Inflammatory macrophage (primary cell): ENCODE measurements at places on chromosomes 2 and 18.

DNA sequence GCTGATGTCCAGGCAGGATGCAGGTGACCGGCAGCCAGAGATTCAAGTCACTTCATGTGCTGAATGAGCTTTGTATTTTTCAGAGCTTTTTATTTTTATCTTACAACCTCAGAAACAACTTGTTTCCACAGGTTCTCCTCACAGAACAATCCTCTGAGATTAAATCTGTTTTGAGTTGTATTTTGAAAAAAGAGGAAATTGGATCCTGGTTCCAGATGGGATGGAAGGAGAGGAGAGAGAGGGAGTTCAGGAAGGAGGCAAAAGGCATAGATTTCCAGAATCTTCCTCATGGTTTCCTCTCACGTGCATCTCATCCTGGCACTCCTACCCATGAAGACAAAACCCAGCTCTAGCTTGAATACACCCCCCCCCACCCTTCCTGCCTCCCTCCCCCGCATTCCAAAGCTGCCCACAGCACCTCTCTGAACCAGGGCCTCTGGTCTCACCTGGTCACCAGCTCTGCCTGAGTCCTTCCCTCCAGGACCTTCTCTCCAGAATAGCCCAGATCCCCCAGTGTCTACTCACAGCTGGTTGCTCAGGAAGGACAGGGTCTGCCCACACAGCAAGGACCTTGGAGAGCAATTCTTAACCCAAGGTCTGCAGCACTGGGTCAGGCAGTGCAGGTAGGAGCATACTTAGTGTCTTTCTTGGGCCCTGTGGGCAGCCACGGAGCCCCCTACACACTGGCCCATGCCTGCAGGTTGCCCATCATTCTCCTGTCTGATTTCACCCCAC, 104.7 kb downstream of the ZFP36L2 start:
- DNase-seq = no peak

DNA sequence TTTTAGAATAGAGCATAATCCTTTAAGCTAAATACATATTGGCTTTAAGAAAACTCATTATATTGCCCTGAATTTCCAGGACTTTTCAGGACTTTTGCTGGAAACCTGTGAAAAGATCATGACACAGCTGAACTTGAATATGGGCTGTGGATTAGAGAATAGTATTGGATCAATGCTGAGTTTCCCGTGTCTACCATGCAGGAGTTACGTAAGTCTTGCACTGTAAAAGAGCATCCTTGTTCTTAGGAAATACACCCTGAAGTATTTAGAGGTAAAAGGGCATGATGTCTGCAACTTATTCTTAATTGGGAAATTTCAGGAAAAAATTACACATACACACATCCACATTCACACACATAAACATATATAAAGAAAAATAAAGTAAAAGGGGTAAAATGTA, 82.1 kb downstream of the ZFP36L2 start:
- peak; percentile 70 for DNase-seq

GRCh38 chr2:217398860-217399259, 539.0 kb upstream of the TNP1 start:
- DNase-seq = peak; percentile 82

GRCh38 chr2:127187081-127187775, 32.9 kb downstream of the CYP27C1 start:
- no peak for DNase-seq

- DNase-seq = no peak
Measured at GRCh38 chr2:46862514-46862913, 53.1 kb downstream of the MCFD2 start.

GRCh38 chr2:180208841-180209240, 201.7 kb upstream of the CWC22 start:
- DNase-seq = no peak

GRCh38 chr2:75310876-75311275, 111.6 kb upstream of the TACR1 start:
- no peak for DNase-seq

GRCh38 chr2:105857076-105857740, 112.5 kb downstream of the NCK2 start:
- DNase-seq = no peak

GRCh38 chr2:15222856-15223255, 338.3 kb downstream of the NBAS start:
- DNase-seq = no peak

GRCh38 chr2:210169516-210170195, 1.6 kb downstream of the KANSL1L start:
- DNase-seq = peak; percentile 86

DNA sequence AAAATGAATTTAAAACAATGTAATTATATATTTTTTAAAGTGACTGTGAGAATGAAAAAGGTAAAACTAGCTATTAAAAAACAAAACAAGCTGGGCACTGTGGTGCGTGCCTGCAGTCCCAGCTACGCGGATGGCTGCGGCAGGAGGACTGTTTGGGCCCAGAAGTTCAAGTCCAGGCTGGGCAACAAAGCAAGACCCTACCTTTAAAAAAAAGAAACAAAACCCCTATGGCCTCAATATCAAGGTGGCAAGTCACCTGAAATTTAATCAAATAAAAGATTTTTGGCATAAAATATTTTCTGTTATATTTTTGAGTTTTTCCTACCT, 46.9 kb upstream of the STRN start:
- no peak for DNase-seq

GRCh38 chr2:218734190-218734975, 23.7 kb downstream of the TTLL4 start:
- peak; percentile 32 for DNase-seq

- DNase-seq = no peak
Measured at GRCh38 chr2:176189681-176190641, 1.5 kb downstream of the HOXD1 start.

DNA sequence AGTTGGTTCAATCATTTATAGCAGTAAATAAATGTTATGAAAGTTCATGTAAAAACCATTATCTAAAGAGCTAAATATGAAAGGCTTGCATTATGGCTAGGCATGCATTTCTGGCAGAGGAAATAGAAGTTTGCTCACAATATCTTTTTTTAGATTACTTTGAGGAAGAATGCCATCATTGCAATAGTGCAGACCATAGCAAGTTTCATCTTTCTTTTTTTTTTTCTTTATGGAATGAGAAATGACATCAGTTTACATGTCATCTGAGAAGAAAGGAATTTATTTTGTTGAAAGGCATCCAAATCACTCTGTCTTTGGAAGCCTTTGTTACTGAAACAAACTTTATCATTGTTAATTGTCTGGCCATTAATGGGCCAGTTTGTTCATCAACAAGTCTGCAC, 74.5 kb upstream of the NCKAP5 start:
- DNase-seq = no peak

GRCh38 chr2:119704670-119705120, 25.7 kb downstream of the TMEM177 start:
- no peak for DNase-seq

DNA sequence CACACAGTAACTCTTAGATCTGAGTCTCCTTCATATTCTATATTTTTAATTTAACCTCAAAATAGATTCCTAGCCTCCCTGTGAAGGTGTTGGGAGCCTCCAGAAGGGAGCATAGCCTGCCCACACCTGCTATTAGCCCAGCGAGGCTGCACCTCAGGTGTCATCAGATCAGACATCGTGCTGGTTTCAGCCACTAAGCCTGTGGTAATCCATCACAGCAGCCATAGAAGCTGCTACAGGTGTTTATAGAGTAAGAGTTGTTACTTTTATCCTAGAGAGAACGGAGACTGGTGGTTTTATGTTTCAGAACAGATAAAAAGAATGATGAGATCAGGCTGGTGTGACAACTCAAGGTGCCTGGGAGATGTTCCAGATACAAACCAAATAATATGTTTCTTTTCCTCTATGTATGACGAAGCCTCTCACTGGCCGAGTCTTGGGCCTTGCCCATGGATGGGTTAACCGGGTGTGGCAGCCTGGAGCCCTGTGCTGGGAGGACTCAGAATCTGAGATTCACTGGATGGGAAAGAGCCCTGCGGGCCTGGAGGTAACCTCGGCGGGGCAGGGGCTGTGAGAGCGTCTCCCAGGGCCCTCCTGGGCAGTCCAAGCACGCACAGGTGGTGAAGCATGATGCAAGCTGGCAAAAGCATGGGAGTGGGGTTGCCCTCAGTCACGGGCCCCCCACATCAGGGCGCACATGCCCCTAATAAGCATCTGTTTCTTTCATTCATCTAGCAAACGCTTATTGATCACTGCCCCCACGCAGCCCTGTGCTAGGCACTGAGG, 73.7 kb downstream of the MRPS9 start:
- no peak for DNase-seq

DNA sequence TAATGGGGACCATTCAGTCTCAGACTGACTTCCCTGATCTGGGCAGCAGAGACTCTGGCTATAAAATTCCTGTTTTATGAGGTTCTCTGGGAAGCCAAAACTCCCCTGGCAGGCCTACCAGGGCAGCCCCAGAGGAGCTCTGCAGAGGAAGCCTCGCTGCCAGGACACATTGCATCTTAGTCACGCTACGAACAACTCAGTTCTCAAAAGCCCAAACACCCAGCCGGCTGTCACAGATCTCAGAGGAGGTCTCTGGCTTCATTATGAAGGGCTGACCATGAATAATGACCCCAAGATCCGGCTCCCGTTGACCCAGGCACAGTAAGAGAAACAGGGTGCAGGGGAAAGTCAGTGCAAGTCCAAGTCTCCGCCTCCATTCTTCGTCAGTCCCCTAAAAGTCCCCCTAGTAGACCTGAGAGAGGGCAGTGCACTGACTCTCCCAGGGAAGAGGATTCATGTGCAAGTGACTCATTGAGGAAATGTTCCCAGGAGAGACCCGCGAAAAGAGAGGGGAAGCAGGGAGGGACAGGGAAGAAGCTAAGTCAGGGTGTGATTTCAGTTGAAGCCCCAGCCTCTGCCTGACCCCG, 212.3 kb downstream of the CYP26B1 start:
- DNase-seq = no peak

- DNase-seq = peak; percentile 24
Measured at GRCh38 chr2:105104208-105104731, 66.4 kb downstream of the MRPS9 start.

DNA sequence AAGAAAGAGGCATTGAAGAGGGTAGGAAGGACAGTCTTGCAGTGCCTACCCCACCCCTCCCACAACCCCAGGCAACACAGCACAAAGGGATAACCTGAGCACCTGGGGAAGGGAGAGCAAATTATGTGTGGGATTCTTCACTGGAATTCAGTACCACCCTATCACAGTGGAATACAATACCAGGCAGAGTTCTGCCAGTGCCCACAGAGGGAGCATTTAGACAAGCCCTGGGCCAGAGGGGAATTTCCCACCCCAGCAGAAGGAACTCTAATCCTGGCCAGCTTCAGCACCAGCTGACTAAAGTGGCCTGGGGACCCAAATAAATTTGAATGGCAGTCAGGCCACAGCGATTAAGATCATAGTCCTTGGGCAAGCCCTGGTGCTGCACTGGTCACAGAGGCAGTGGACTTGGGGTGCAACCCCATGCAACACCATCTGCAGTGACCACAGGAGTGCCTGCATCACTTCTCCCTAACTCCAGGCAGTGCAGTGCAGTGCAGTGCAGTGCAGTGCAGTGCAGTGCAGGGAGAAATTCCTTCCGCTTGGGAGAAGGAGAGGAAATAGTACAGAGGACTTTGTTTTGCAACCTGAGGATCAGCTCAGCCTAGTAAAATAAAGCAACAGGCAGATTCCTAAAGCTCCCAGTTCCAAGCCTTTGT, 147.8 kb upstream of the SRD5A2 start:
- no peak for DNase-seq

GRCh38 chr2:188734691-188735090, 239.5 kb upstream of the COL3A1 start:
- no peak for DNase-seq

DNA sequence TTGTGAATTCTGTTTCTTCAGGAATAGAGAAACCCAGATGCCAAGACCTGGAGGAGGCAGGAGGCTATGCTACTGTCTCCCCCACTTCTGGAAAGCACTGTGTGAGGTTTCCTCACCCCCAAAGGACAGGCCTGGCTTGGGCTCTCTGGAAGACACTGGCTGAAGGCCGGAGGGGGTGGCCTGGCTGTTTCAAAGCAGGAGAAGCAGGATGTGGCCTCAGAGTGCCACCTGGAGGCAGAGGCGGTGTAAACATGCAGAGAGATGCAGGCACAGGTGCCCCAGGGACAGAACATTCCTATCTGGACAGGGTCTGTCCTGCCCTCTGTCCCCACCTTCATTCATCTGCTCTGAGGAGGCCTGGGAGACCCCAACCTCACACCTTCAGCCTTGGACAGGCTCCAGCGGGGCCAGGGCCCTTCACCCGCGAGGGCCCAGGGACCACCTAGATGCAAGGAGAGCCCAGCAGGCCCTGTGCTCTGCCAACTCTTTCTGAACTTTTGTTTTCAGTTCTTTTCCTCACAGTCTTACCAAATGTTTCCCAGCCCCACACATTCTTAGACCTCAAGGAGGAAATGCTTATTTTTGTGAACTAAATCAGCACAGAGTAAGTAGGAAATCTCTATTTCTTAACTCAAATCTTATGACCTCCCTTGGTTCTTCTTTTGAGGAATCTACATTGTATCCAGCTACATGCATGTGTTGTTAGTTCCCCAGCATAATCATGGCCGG, 79.2 kb downstream of the LONRF2 start:
- peak; percentile 94 for DNase-seq

GRCh38 chr2:23614701-23615100, 229.7 kb downstream of the KLHL29 start:
- DNase-seq = no peak

GRCh38 chr2:143205106-143205764, 76.0 kb downstream of the ARHGAP15 start:
- no peak for DNase-seq

DNA sequence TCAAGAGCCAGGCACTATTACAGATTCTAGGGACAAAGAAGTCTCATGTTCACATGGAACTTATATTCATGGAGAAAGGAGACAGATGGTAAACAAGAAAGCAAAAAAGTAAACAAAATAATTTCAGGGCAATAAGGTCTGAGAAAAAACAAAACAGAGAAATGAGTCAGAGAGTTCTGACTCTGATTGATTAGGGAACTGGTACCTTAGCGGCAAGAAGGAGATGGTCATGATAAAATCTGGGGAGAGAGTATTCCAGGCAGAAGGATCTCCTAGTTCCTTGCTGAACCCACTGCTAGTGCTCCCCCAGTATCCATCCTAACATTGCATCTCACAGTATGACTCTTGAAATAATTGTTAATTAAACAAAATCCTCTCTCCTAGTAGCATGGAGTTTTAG, 161.8 kb upstream of the KLF7 start:
- no peak for DNase-seq

GRCh38 chr2:174787487-174788205, 23.4 kb upstream of the CHRNA1 start:
- DNase-seq = no peak

DNA sequence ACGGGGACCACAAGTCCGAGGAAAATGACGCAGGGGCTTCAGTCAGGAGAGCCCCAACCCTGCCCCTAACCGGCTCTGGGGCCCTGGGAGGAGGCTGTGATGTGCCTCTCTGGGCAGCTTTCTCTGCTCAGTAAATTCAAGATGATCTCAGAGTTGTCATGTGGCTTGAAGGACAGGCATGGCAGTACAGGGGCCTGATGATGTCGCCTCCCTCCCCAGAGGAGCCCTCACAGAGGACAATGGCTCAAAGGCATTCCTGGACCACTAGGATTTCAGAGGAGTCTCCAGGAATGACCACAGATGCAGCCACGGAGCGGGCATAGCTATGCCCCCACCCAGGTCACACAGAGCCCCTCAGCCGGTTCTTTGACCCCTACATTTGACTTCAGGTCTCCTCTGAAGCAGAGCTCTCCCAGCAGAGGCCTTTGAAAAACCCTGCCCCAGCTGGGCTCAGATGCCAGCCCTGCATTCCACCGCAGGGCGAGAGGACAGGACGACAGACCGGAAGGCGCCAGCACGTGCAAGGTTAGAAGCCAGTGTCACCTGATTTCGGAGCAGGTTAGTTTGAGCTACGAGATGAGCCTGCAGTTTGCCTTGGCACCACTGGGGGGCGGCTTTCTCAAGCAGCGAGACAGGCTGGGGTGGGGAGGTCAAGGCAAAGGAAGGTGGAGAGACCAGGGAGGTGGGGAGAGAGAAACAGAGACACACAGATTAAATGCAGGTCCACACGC, 39.2 kb downstream of the BIN1 start:
- peak; percentile 37 for DNase-seq
